ENCODE measurements at places on chromosomes 2 and 18.

GRCh38 chr2:152022090-152022489 is 76.8 kb downstream of the CACNB4 start:
- DNase-seq: no peak

DNA sequence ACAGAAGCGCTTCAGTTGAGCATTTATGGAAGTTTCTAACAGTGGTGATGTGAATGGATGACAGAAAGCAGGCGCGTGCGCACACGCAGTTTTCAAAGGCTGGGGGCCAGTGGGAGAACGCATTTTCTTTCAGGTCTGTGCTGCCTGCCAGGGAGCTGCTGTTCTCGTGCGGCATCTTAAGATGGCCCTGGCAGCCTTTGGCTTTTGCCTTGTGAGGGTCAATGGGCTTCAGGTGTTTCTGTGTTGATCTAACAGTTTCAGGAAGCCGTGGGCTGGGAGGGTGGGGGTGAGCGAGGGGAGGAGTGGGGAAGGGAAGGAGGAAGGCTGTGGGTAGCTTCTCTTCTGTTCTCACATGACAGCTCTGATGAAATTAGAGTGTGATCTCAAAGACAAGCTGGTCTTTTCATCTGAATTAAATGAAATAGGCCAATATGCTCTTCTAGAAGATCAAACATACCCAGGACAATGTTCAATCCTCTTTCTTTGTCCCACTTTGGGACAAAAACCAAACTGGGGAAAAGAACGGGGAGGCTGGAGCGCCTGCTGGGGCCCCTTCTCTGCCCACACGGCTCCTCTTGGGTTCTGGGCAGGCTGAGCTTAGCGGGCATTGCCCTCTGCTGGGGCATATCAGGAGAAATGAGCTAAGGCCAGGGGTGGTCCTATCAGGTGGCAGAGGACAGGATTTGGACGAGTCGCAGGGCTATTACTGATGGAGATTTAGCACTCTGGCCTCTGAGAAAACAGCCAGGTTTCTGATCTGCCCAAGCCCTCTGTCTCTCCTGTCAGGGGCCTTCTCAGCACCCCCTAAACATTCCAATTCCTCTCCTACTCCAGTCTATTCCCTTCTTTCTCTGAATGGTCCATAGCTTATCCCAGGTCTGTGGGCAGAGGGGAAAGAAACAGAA is 126.2 kb upstream of the LGALSL start:
- no peak for DNase-seq

- DNase-seq: no peak
These were observed 47.1 kb downstream of the PLCL1 start for GRCh38 chr2:197851451-197851850.

DNA sequence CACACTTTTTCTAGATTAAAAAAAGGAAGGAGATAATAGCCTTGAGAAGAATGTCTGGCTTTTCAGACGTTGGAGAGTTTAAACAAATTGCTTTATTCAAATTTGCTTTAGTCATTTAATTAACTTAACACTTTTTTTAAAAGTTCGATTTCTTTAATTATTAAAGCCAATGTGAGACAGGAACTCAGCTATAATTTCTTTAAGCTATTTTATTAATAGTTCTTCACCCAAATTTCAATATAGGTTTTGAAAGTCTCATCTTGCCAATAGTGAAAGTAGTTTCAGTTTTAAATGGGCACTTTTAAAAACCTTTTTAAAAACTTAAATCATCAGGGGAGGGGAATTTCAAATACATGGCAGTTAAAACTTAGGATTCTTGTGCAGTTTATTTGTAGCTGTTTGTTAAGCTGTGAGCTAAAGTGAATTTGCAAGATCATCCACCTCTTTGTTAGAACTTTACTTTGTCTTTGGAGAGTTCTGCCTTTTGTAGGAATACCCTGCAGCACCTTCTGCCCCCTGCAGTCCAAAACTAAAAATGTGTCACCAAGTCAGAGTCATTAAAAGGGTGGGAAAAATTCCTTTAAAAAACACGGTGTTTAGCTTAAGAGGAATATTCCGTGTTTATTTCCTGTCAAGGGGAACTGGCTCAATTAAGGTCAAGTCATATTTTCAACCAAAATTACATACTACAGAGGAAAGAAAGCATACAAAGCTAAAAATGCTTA is 4.6 kb downstream of the TGIF1 start:
- DNase-seq: no peak

GRCh38 chr2:27451095-27451494 is 8.9 kb downstream of the KRTCAP3 start:
- DNase-seq: no peak

- no peak for DNase-seq
These were observed 784 bp downstream of the ACTR1B start for GRCh38 chr2:97662895-97663625.

- no peak for DNase-seq
These were observed 526.8 kb downstream of the TDRD15 start for GRCh38 chr2:21650569-21650968.

DNA sequence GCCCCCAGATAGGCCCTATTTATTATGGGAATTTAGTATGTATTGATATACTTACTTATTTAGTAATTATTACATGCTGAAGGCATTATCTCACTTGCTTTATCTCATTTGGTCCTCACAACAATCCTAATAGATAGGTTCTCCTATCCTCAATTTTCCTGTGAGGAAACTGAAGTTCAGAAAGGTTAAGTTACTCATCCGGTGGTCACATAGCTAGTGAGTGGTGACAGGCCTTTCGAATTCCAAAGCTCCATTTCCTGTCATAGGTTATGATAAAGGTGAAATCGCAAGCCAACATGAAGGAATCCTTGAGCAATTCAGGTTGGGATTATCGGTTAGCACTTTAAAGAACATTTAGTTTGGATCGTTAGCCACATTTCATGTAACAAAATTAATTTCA is 33.3 kb downstream of the NAB1 start:
- peak; percentile 26 for DNase-seq

DNA sequence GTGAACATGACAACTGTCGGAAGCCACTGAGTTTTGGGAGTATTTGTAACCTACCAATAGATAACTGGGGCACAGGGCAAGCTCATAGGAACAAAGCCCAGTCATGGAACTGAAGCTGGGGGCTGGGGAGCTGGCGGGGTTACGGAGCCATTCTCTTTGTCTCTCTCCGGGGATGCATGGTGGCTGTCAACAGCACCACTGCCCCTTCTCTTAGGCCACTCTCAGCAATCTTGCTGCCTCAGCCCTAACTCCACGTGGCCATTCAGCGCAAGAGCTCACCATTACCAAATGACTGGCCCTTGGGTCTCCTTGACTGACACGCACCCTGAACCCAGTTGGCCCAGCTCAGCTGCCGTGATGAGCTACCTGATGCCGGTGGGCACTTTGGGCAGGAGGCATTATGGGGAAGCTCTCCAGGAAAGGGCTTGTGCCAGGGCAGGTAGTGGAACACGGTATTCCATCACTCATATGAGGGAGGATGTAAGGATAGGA is 33.6 kb upstream of the ODC1 start:
- DNase-seq: no peak

DNA sequence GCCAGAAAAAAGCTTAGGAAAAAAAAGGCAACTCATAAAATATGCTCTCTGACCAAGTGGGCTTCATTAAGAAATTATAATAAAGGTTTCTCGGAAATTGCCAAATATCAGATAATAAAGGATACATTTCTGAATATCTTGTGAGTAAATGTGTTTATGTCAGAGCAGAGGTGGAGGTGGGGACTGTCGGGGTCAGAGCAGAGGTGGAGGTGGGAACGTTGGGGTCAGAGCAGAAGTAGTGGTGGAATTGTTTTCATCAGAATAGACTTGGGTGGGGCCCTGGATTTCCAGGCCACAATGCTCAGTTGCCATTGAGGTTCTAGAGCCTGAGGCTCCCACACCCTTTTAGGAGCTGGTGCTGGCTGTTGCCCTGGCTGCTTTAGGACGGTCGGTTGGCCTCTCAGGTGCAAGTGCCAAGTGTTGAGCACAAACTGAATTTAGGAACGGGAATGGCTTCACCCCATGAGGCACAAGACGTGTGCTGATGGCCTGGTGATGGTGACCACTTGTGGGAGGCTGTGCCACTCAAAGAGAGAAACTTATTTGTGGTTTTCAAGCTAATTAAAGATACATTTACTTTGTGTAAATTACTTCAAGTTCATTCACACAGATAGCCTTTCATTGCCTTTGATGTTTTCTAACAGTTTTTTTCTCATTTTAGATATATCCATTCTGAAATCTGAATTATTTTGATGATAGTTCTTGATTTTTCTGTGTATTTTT is 131.5 kb downstream of the ATP9B start:
- DNase-seq: no peak

GRCh38 chr2:105447476-105447875 is 48.6 kb upstream of the FHL2 start:
- no peak for DNase-seq

- DNase-seq: no peak
These were observed 30.8 kb upstream of the GLS start for GRCh38 chr2:190849774-190850173.

- DNase-seq: peak; percentile 60
These were observed 80.1 kb upstream of the MAP3K20 start for GRCh38 chr2:172995323-172996244.
